Non-pigmented ciliary epithelial cell (primary cell): ENCODE measurements at places on chromosomes 4 and X.

- peak; percentile 43 for DNase-seq
These were observed 17.3 kb downstream of the COQ2 start for GRCh38 chr4:83267121-83267829.

DNA sequence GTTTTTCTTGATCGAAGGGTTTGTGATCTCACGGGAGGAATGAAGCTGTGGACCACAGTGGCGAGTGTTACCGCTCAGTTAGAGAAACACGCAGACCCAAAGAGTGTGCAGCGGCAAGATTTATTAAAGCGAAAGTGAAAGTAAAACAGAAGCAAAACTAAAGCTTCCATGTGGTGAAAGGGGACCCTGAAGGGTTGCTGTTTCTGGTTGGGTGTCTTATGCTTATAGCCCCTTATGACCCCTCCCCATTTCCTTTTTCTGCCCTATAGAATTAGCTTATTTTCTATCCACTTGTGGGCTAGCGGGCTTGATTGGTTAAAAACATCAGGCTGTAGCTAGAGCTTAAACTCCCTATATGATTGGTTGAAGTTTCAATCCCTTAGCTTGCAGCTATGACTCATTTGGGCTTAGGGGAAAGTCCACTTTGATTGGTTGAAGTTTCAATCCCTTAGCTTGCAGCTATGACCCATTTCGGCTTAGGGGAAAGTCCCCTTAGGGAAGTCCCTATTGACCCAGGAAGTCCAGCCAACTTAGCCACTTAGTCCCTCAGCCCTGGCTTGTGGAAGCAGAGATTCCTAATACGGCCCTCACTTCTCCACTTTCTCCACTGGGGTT, 171.2 kb upstream of the NWD2 start:
- no peak for DNase-seq

GRCh38 chrX:111736571-111736970, 55.6 kb downstream of the ALG13 start:
- no peak for DNase-seq

- DNase-seq: no peak
These were observed 2.9 kb upstream of the MND1 start for GRCh38 chr4:153341575-153342090.

GRCh38 chr4:184298254-184298653, 80.6 kb upstream of the ENPP6 start:
- DNase-seq: no peak

- DNase-seq: no peak
These were observed 47.5 kb upstream of the XK start for GRCh38 chrX:37638047-37638446.

DNA sequence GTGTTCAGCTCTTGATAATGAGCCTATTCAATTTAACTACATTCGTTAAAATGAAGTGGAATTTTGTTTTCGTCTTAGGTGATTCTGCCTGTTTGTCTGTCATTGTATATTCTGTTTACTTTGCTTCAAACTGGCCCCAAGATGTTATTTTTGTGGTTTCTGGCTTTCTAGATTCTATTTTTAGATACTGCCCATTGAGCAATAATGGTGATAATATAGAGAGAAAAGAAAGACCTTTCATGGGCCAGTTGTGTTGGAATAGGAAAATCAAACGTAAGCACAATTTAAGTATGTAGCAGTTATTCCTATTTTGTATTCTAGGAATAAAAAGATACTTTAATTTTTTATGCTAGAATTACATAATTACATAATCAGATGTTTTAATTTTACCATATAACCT, 4.0 kb downstream of the CDKN2AIP start:
- no peak for DNase-seq

- no peak for DNase-seq
These were observed 135.2 kb upstream of the FAM9C start for GRCh38 chrX:13179586-13179985.

DNA sequence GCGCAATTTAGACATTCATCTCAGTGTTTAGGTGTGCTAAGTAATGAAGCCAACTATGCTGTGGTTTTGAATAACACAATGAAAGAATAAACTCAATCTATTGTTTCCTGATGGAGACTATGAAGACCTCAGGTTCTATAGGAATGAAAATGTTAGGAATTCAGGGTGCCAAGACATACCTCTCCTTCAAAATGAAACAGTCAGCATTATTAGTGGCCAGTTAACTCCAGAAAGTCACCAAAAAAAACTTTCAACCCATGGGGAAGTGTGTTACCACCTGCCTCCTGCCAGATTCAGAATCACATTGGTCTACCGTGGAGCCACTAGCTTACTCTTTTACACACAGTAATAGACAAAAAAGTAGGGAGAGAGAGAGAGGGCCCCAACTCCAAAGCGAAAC, 352.9 kb downstream of the GABRG1 start:
- no peak for DNase-seq

GRCh38 chr4:23113104-23113503, 420.4 kb downstream of the GBA3 start:
- no peak for DNase-seq

GRCh38 chrX:48794911-48795515, 6.9 kb upstream of the HDAC6 start:
- peak; percentile 10 for DNase-seq

- no peak for DNase-seq
These were observed 115.1 kb downstream of the SOWAHB start for GRCh38 chr4:76782837-76783236.

DNA sequence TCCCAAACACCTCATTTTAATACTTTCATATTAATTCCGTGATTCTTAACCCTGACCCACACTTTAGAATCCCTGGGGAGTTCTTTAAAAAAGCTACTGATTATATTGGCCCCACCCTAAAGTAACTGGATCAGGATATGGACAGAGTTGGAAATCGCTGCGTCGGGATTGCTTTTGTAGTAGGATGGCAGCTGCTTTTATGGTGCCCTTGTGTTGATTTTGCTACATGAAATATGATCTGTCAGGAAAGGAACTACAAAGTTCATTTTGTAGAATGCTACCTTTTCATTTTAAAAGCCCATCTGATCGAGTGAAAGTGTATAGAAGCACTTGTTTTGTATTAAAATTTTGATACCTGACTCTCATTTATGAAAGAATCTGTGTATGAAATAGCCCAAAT, 43.6 kb downstream of the TMEM131L start:
- DNase-seq: no peak

DNA sequence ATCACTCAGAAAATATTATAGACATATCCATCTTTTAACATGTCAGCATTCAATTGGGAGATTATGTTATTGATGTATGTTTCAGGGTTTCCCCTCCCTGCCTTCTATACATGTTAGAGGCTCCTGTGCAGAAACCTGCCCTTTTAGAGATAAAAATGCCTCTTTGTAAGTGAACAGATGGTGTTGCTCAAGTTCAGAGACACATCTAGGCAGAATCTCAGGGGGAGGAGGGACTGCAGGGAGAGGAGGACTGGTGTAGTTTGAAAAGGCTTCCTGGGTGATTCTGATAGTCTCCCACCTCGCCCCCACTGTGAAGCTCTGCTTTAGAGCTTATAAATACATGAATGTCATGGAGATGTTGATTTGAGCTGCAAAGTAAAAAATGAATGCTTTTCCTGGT, 12.0 kb upstream of the UNC5C start:
- no peak for DNase-seq

DNA sequence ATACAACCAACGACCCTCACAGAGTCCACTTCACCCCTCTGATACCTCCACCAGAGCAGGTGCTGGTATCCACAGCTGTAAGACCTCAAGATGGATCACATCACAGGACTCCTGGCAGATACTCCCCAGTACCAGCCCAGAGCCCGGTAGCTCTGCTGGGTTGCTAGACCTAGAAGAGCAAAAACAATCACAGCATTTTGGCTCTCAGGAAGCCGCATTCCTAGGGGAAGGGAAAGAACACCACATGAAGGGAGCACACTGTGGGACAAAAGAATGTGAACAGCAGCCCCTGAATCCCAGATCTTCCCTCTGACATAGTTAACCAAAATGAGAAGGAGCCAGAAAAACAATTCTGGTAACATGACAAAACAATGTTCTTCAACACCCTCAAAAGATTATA, 303.1 kb upstream of the GRIA3 start:
- DNase-seq: no peak

- no peak for DNase-seq
These were observed 73.6 kb downstream of the PALLD start for GRCh38 chr4:168570466-168570865.

DNA sequence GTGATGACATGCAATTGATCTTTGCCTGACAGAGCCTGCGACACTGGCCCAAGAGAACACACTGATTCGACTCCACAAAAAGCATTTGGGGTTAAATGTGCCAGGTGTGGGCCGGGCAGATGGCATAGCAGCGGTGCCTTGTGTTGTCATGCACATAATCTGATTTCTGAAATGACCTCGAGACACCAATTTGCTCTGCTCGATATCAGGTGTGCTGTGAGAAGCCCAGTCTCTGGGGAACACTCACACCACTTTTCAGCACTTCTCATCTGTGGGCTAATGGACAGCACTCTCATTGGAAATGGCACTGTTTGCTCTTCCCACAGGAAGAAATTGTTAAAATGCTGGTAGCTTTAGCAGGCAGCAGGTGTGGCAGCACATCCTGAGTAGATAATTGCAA, 738.3 kb upstream of the TENM3 start:
- DNase-seq: no peak

DNA sequence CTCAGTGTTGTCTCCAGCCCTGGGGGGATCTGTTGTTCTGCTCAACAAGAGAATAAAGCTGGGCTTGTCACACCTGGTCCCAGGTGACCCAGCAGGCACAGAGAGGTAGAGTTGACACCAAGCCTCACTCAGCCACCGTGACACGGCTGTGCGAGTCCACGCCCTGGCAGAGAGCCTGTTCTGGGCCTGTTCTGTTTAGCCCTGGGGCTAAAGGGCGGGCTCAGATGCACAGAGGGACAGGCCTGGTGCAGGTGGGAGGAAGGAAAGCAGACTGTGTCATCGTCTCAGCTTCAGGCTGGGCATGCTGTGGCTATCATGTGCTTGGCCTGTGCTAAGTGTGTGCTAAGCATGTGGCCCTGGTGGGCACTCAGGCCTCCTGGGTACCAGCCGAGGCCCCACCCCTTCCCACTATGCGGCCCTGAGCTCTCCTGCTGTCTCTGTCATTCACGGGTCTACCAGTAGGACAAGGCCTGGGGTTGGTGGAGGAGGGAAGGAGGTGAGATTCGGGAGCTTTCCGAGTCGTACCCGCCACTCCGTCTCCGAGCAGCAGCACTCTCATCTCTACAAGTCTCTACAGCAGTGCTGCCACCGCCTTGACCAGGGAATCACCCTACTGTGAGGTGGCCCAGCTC, 10.8 kb downstream of the WFS1 start:
- no peak for DNase-seq

DNA sequence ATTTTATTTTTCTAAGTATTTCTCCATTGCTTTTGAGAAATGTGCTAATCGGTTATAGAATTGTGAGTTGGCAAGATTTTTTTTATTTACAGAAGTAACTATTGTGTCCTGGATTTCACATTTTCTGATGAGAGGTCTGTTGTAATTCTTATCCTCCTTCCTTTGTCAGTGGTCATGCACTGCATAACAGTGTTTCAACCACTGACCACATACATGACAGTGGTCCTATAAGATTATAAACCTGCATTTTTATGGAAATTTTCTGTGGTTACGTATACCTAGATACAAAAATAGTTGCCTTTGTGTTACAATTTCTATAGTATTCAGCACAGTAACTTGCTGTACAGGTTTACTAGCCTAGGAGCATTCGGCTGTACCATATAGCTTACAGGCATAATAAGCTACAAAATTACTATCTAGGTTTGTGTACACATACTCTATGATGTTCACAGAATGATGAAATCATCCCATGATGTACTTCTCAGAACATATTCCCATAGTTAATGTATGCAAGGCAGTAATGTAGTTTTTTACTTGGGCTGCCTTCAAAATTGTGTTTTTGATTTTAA, 47.8 kb downstream of the APELA start:
- no peak for DNase-seq

GRCh38 chr4:126630230-126630629, 1002.5 kb upstream of the INTU start:
- DNase-seq: no peak

GRCh38 chr4:113540859-113541258, 220.7 kb downstream of the CAMK2D start:
- DNase-seq: no peak

GRCh38 chrX:63434206-63434605, 83.1 kb upstream of the SPIN4 start:
- no peak for DNase-seq

GRCh38 chr4:71938776-71939175, 93.0 kb upstream of the NPFFR2 start:
- no peak for DNase-seq

- DNase-seq: peak; percentile 13
These were observed 253.2 kb upstream of the CENPE start for GRCh38 chr4:103451341-103451740.

GRCh38 chr4:100983426-100983825, 363.9 kb downstream of the PPP3CA start:
- no peak for DNase-seq

- no peak for DNase-seq
These were observed 376.0 kb downstream of the RAB28 start for GRCh38 chr4:13108096-13108495.

- no peak for DNase-seq
These were observed 14.0 kb upstream of the TTC29 start for GRCh38 chr4:146959692-146960091.

GRCh38 chrX:104136241-104137019, 20.4 kb downstream of the SLC25A53 start:
- peak; percentile 71 for DNase-seq
